ENCODE measurements at places on chromosomes 1 and 21.

GRCh38 chr1:224563666-224564065 is 52.5 kb upstream of the CNIH3 start:
- H3K4me3 ChIP-seq: no peak overlapping the region
- DNase-seq: no peak
- H3K4me1 ChIP-seq: no peaks in the 10 kb centered on the region
- no peaks in the 10 kb centered on the region for H3K36me3 ChIP-seq
- H3K27me3 ChIP-seq: no peaks in the 10 kb centered on the region

GRCh38 chr1:170145770-170146676 is at the start of gene NTMT2:
NTMT2 (plus strand) TSS chr1:170145959; CDS start chr1:170146108, 149 bp downstream.
- no peak within 1 kb of the TSS for H3K27ac ChIP-seq
- no peak within 1 kb of the TSS for H3K4me3 ChIP-seq
- H3K27me3 ChIP-seq: no peaks in the 10 kb centered on the region
- H3K36me3 ChIP-seq: no peaks in the 10 kb centered on the region
- peak; percentile 75 for DNase-seq

DNA sequence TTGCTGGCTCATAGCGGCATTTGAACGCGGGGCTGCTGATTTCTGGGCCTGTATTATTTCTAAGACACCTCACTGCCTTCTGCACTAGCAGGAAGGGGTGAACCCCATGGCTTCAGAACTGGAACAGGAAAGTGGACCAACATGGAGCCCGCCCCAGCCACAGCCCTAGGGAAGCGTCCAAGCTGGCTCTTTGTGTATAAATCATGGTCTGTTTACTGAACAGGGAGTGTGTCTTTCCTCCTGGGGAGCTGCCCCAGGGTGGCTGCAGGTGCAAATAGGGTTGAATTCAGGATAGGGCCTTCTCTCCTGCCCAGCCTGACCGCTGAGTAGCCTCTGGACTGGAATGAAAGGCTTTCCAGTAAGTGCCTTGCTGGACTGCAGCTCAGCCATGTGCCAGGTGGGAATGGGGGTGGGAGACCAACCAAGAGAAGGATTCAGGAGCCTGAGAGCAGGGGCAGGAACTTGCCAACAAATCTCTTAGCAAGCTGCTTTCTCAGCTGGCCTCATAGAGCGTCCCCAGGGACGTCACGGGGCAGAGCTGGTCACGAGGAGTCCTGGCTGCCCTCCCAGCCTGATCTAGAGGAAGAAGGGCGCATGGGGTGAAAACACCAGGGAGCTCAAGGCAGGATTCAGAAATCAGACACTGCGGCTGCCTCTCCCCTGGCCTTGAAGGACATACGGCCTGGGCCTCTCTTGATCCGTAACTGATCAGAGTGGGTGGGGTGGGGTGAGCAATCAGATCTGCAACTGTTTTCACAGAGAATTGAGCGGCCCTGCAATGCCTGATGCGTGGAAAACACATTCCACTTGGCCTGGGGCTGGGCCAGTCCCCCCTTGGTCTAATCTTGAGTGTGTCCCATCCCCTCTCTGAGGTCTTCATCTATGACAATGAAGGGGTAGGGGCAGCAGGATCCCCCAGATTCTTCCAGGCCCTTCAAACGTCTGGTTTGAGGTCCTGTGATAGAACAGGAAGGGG is 56.5 kb upstream of the SELENON start:
- H3K27me3 ChIP-seq: no peaks in the 10 kb centered on the region
- H3K36me3 ChIP-seq: no peaks in the 10 kb centered on the region
- DNase-seq: no peak
- H3K4me3 ChIP-seq: no peak overlapping the region
- H3K27ac ChIP-seq: no peak overlapping the region

GRCh38 chr1:116426401-116426800 is 53.4 kb downstream of the ATP1A1 start:
- H3K27ac ChIP-seq: no peak overlapping the region
- H3K4me1 ChIP-seq: no peaks in the 10 kb centered on the region
- H3K36me3 ChIP-seq: no peaks in the 10 kb centered on the region
- no peak for DNase-seq
- H3K4me3 ChIP-seq: no peak overlapping the region
- H3K27me3 ChIP-seq: no peaks in the 10 kb centered on the region

GRCh38 chr1:91381844-91382243 is 22.8 kb downstream of the HFM1 start:
- no peak overlapping the region for H3K4me3 ChIP-seq
- H3K4me1 ChIP-seq: no peaks in the 10 kb centered on the region
- H3K27ac ChIP-seq: no peak overlapping the region
- H3K36me3 ChIP-seq: no peaks in the 10 kb centered on the region
- no peaks in the 10 kb centered on the region for H3K27me3 ChIP-seq
- DNase-seq: no peak

- DNase-seq: no peak
- no peaks in the 10 kb centered on the region for H3K4me1 ChIP-seq
- H3K27me3 ChIP-seq: no peaks in the 10 kb centered on the region
- no peak overlapping the region for H3K4me3 ChIP-seq
These were observed 6.4 kb downstream of the AVPR1B start for GRCh38 chr1:206110820-206111219.

GRCh38 chr1:36135330-36135667 is 10.3 kb upstream of the COL8A2 start:
- no peaks in the 10 kb centered on the region for H3K36me3 ChIP-seq
- H3K27ac ChIP-seq: no peak overlapping the region
- DNase-seq: no peak
- H3K27me3 ChIP-seq: no peaks in the 10 kb centered on the region

DNA sequence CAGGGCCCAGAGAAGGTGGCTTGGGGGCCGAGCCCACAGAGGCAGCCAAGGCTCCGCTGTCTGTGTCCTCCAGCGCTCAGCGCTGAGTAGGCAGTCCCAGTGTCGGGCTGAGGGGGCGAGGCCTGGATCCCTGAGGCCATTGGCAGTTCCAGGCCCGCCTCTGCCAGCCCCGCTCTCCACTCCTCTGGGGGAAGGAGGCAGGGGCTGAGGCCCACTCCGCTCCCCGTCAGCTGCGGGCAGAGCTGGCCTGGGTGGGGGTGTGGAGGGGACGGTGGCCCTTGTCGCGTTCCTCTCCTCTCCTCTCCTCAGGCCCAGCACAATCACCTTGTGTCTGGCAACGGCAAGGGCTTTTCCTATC is 132.8 kb downstream of the CASZ1 start:
- H3K27ac ChIP-seq: no peak overlapping the region
- H3K4me3 ChIP-seq: no peak overlapping the region
- DNase-seq: no peak
- H3K27me3 ChIP-seq: no peaks in the 10 kb centered on the region
- no peaks in the 10 kb centered on the region for H3K36me3 ChIP-seq
- H3K4me1 ChIP-seq: peaks cover 4% of the 10 kb centered on the region

GRCh38 chr1:54013393-54014008 is 4.5 kb downstream of the LDLRAD1 start:
- no peak for DNase-seq
- H3K36me3 ChIP-seq: no peaks in the 10 kb centered on the region

DNA sequence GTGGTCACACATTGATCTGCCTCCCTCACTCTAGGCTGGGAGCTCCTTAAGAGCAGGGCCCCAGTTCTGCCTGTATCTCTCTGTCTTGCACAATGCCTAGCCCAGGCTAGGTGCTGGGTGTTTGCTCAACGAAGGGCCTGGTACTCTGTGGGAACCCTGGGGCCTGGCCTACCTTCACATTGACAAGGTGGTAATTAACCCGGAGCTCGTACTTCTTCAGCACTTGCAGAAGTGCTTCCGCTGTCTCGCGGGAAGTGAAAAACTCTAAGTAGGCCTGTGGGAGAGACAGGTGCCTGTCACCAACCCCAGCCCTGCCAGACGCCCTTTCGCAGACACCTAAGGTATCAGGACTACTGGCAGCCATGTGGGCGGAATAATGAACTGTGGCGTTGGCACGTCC is 13.7 kb downstream of the MTHFR start:
- peaks cover 10% of the 10 kb centered on the region for H3K4me1 ChIP-seq
- peaks cover 30% of the 10 kb centered on the region for H3K36me3 ChIP-seq
- no peak for DNase-seq
- H3K4me3 ChIP-seq: no peak overlapping the region
- H3K27ac ChIP-seq: no peak overlapping the region

- H3K36me3 ChIP-seq: no peaks in the 10 kb centered on the region
- H3K4me3 ChIP-seq: no peak overlapping the region
- H3K4me1 ChIP-seq: no peaks in the 10 kb centered on the region
- DNase-seq: no peak
- H3K27ac ChIP-seq: no peak overlapping the region
- H3K27me3 ChIP-seq: no peaks in the 10 kb centered on the region
These were observed 164.2 kb downstream of the RHOU start for GRCh38 chr1:228899421-228899956.

- no peaks in the 10 kb centered on the region for H3K36me3 ChIP-seq
- no peak overlapping the region for H3K27ac ChIP-seq
- H3K4me3 ChIP-seq: no peak overlapping the region
- H3K27me3 ChIP-seq: no peaks in the 10 kb centered on the region
These were observed 1.4 kb upstream of the IPO9 start for GRCh38 chr1:201827321-201828216.

DNA sequence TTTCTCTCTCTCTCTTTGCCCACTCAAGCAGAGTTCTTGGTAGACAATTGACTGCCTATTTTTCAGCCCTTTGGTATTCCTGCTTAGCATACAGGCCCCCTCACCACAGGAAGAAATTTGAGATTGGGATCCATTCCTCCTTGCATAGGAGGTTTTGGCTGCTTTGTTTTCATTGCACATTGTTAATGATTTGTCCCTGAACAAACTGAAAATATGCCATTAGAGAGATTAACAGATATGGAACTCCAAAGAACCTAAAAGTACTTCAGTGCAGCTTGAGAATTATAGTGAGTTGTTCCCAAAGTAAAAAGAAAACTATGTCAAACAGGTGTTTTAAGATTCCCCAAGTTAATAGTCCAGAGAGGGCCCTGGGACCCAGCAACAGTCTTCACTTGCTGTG is 200.0 kb downstream of the TTLL7 start:
- H3K27ac ChIP-seq: no peak overlapping the region
- DNase-seq: no peak
- no peak overlapping the region for H3K4me3 ChIP-seq
- no peaks in the 10 kb centered on the region for H3K36me3 ChIP-seq
- no peaks in the 10 kb centered on the region for H3K4me1 ChIP-seq

DNA sequence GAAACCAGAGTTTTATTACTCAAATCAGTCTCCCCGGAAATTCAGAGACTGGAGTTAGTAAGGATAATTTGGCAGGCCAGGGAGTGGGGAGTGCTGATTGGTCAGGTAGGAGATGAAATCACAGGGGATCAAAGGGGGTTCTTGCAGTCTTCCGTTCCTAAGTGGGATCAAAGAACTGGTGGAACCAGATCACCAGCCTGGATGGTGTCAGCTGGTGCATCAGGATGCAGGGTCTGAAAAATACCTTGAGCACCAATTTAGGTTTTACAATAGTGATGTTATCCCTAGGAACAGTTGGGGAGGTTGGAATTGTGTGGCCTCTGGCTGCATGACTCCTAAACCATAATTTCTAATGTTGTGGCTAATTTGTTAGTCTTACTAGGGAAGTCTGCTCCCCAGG is 1.4 kb upstream of the CD101 start:
- no peak overlapping the region for H3K27ac ChIP-seq
- H3K27me3 ChIP-seq: no peaks in the 10 kb centered on the region
- H3K4me1 ChIP-seq: peaks cover 2% of the 10 kb centered on the region
- no peaks in the 10 kb centered on the region for H3K36me3 ChIP-seq

- no peak for DNase-seq
- H3K36me3 ChIP-seq: peaks cover 3% of the 10 kb centered on the region
- peaks cover 5% of the 10 kb centered on the region for H3K4me1 ChIP-seq
These were observed 28.0 kb downstream of the RRP1 start for GRCh38 chr21:43817157-43818086.

- peaks cover 11% of the 10 kb centered on the region for H3K36me3 ChIP-seq
- peaks cover 2% of the 10 kb centered on the region for H3K4me1 ChIP-seq
- no peak overlapping the region for H3K4me3 ChIP-seq
- no peak for DNase-seq
These were observed 49.7 kb downstream of the B3GALT5 start for GRCh38 chr21:39662411-39662953.
